Activated CD4-positive, alpha-beta T cell treated with anti-CD3 and anti-CD28 coated beads, Interleukin-2, amount 50 U/mL, for 48 hours (primary cell): ENCODE measurements at places on chromosomes 12 and 14.

DNA sequence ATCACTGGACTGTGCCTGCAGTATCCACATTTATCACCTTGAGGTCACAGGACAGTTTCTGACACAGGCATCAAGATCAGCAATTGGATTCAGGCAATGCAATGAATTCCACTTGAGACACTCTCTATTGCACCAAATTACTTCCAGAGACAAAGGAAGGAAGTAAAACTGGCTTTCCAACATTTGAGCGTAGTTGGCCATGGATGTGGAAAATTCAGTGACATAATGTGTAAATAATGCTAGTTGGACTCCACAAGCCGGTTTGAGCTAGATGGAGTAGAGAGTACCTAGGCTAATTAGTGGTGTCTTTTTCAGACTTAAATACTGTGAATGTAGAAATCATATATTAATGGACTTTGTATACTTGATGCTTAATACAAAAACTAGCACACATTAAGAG is 168.3 kb upstream of the SYT1 start:
- DNase-seq = no peak

GRCh38 chr12:128571906-128572810 is 251.6 kb downstream of the SLC15A4 start:
- no peak for DNase-seq

DNA sequence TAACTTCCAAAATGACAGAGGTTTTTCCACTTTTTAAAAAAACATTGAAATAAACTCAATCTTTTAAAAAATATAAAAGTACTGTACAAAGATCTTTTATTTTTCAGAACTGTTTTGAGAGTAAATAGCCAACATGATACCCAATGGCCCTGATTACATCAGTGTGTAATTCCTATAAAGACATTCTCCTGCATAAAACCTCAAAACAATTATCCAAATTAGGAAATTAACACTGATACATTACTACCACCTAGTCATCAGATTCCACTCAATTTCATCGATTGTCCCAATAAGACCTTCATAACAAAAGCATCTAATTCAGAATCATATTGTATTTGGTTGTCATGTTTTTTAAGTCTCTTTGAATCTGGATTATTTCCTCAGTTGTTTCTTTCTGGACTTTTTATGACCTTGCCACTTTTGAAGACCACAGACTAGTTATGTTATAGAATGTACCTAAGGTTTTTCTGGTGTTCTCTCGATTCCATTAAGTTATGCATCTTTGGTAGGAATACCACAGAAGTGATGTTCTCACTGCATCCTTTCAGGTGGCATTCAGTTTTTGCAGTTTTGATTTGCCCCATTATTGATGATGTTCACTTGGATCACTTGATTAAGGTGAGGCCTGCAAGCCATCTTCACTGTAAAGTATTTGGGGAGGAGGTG is 4.0 kb upstream of the YEATS4 start:
- DNase-seq = no peak

DNA sequence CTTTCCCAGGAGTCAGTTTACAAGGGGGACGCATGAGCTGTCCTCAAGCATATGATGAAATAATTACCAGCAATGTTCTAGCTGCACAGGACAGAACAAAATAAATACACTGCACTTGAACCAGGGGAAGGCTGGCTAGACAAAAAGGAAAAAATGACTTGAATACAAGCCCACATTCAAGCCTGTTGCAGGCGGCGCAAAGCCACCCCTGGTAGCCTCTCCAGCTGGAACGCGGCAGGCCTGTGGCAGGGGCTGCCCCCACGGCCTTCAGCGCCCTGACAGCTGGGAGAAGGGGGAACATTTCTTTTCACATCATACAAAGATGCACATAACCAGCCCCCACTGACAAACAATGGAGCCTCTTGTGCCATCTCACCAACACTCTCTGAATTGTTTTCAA is 57.1 kb downstream of the TRAFD1 start:
- no peak for DNase-seq

- DNase-seq = no peak
Observed at GRCh38 chr12:123879101-123879500, 93.5 kb downstream of the CCDC92 start.

DNA sequence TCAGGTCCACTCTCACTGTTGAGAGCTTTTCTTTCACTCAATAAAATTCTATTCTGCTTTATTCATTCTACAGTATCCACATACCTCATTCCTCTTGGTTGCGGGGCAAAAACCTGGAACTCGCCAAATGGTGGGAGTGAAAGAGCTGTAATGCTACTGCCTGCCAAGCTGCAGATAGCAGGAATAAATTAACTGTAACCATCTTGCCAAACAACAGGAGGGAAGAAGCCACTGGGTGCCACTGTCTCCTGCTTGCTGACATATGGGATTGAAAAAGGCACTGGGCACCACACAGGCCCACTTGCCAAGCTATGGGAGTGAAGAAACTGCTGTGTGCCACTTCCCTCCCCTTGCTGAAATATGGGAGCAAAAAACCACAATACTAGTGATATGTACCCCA is 111.9 kb upstream of the CNTN1 start:
- no peak for DNase-seq

GRCh38 chr12:130463275-130463658 is 125.6 kb downstream of the PIWIL1 start:
- DNase-seq = no peak

DNA sequence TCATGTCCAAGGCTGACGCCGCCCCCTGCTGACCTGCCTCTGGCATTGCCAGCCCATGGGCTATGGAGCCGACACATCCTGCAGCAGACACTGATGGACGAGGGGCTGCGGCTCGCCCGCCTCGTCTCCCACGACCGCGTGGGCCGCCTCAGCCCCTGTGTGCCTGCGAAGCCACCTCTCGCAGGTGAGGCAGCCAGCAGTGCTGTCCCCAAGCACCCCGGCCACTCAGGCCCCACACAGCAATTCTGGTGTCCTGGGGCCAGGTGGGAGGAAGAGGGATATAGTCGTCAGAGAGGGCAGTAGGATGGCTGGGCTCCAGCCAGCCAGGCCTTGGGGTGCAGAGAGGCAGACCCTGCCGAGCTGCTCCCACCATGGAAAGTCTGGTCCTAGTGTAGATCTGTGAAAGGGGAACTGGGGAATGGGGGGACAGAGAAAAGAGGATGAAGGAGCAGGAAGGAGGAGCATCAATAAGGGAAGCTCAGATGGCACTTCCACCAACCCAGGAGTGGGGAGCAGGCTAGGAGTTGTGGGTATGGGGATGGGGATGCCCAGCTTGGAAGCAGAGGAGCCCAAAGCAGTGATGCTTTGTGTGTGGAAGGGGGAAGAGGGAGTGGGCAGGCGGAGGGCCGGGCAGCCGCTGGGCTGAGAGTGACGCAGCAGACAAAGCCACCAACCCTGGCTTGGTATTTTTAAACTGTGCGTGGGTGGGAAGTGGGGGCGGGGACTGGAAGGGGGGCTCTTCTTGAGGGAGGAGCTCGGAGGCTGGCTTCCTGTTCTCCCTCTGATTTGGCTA is 4.7 kb downstream of the NAB2 start:
- DNase-seq = peak; percentile 84

- DNase-seq = no peak
Observed at GRCh38 chr14:34966413-34966812, 16.4 kb upstream of the SRP54 start.

- peak; percentile 86 for DNase-seq
Observed at GRCh38 chr14:100239840-100240667, 1.1 kb downstream of the YY1 start.

GRCh38 chr14:105419195-105420091 is at the start of gene MTA1:
Gene MTA1, plus strand, starts transcription at chr14:105419827. Its CDS starts 209 bp downstream, at chr14:105420036.
- peak; percentile 53 for DNase-seq

DNA sequence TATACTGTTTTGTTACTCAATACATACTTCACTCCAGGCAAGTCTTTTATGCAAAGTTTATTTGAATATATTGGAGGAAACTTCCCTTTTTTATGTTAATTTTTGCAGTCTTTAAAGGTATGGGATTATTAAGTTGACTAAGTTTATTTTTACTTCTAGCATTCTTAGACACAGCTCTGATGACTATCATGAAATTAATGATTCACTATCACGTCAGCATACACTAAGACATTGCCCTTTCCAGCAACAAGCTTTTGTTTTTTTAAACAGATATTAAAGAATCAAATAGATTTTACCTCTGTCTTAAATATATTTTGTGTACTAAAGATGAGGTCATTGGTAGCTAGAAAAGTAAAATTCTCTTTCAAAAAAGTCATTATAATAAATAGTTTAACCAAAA is 52.1 kb downstream of the DERA start:
- DNase-seq = no peak

GRCh38 chr12:6540181-6540877 is 6.0 kb downstream of the GAPDH start:
- peak; percentile 62 for DNase-seq

DNA sequence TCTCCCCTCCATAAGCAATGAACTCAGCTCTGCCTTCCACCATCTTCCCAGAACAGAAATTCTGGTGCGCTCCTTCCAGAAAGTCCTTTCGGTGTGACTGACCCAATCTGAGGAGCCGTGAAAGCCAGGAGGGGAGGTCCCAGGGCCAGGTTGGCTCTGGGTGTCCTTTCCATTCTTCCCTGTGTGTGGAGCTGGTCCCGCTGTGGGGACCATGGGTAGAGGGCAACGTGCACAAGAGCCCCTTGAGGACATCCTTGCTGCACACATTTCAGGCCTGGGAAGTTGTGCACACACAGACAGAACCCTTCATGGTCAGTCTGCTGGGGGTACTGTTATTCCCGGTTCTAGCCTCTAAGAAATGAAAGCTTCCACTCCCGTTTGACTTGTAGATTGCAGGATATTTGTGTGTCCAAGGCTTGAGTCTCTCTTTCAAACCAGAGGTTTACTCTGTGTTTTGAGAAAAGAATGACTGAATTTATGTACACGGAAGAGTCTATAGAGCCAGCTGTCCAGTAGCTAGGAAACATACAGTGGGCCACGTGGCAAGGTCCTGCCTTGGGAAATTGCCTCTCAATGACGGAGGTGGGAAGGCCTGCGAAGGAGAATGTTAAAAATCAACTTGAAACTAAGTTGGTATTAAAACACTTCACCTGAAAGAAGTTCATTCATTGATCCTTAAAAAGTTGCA is 10.1 kb downstream of the NFKBIA start:
- no peak for DNase-seq

- DNase-seq = no peak
Observed at GRCh38 chr14:52829527-52830185, 38.2 kb upstream of the GNPNAT1 start.

DNA sequence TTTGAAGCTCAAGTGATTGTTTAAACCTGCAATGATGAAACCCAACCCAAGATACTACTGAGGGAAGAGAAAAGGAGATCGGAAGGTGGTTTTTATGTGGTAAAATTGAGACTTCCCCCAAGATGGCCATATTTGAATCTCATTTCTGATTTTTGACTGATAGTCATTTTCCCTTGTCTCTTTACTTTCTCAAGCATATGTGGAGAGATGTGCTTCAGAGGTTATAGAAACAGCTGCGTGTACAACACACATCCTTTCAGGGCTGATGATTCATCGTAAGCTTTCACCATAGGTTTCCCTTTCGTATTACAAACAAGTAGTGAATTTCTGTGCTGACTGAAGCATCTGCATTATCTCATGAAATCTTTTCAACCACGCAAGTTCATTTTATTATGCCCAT is 276.2 kb downstream of the EMP1 start:
- no peak for DNase-seq

- DNase-seq = peak; percentile 16
Observed at GRCh38 chr14:56491299-56492285, 88.0 kb upstream of the TMEM260 start.

GRCh38 chr12:88181881-88182280 is 39.8 kb downstream of the TMTC3 start:
- DNase-seq = no peak

DNA sequence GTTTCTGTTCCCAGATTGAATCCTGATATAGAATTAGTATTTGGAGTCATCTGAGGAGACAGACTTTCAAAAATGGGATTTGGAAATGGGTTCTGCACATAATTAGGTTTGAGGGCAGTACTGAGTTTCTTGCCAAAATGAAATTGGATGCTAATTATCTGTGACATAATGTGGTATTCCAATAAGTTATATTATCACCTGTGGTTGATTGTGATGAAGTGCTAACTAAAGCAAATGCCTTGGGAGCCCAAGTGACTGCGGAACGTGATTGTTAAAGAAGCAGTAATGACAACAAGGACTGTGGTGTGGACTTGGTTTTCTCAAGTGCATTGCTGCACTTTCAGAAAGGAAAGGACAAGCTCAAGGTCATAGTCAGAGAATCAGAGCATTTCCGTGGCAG is 337.0 kb downstream of the IPO8 start:
- no peak for DNase-seq

GRCh38 chr14:60848066-60848465 is 113.5 kb downstream of the MNAT1 start:
- DNase-seq = no peak

DNA sequence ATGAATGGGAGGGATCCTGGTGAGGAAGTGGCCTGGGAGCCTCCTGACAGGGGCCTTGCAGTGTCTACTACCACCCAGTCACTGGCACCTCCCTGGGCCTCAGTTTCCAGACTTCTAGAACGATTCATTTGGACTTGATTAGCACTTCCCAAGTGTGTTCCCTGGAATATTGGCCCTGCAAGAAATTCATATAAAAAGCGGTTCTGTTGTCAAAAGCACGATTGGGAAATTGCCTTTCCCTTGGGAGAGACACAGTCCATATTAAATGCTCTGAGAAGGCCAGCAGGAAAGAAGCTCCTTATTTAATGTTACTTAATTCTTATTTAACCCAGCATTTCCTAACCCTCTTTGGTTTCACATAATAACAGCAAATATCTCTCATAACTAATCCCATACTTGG is 61.9 kb downstream of the DRAM1 start:
- no peak for DNase-seq

- no peak for DNase-seq
Observed at GRCh38 chr12:82970614-82971013, 283.9 kb downstream of the TMTC2 start.

DNA sequence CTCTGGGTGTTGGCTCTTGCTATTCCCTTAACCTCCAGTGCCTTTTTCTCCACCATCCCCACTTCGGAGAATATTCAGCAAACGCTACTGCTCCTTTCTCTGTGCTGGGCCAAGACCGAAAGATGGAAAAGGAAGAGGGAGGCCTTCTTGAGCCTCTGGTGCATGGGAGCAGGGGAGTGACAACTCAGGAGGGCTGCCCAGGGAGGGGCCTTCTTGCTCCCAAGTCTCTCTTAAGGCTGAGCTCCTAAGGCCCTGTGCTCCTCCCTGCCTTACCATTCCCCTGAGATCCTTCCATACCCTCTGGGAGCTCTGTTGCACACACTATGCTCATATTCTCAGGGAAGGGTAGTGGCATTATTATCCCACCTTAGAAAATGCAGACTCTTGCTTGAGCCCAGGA is 34.9 kb downstream of the SH2B3 start:
- no peak for DNase-seq
